ENCODE measurements at places on chromosomes 16 and 17.

GRCh38 chr17:4970273-4970672, 2.7 kb upstream of the SPAG7 start:
- DNase-seq, result no peak

GRCh38 chr17:54426296-54426886, 474.3 kb upstream of the TOM1L1 start:
- no peak for DNase-seq

GRCh38 chr16:27826893-27827289, 236.6 kb downstream of the GSG1L start:
- DNase-seq, result no peak

DNA sequence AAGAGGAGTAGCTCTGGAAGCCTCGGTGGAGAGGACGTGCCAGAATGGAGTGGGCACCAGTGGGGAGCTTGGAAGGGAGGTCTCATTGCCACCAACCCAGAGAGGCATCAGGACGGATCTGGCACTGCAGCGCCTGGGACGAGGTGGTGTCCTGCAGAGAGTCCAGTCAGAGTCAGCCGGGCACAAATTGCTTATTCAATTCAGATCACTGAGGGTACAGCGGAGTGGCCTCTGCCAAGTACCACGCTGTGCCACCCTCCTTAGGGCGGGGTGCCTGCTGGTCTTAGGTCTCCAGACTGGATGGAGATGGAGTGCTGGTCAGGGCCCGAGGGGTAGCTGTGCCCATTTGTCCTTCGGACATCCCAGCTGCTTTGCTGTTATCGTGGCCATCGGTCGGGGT, 18.9 kb upstream of the SPPL2C start:
- DNase-seq, result no peak

- no peak for DNase-seq
Measured at GRCh38 chr17:5123343-5124124, 7.7 kb downstream of the USP6 start.

DNA sequence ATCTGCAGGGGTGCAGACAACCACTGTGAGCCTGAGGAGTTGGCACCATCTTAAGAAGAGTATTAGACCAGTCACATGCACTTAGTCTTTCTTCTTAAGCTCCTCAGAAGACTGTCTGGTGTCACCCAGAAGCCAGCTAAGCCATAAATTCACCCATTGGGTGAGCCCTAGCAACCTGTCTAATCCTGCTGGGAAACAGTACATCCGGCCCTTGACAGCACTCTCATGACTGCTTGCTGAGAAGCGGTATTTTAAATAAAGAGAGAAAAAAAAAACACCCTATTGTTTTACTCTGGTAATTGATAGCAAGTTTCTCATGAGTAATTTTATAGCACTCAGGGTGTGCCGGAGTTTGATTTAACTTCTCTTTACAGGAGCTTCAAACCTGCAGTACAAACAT, 134.7 kb downstream of the SOX9 start:
- no peak for DNase-seq

DNA sequence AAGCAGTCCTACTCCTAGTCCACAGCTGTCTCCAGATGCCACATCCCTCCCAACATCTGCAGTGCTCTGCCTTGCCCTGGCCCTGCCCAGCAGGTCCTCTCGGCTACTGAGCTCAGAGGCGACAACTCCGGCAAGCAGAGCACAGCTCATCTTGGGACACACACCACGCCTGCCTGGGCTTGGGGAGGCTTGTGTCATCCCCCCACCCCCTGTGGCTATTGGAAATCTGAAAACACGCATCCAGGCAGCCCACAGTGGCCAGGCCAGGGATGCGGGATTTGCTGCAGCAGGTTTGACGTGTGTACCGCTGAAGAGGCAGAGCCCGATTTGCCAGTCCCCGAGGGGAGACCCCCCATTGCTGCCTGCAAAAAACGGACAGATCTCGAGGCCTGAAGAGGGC, 25.4 kb downstream of the MXRA7 start:
- no peak for DNase-seq

GRCh38 chr17:34886831-34887230, 74.4 kb downstream of the CCT6B start:
- no peak for DNase-seq

GRCh38 chr17:70871180-70871818, 702.0 kb downstream of the KCNJ2 start:
- no peak for DNase-seq

- no peak for DNase-seq
Measured at GRCh38 chr17:4236456-4236855, 27.3 kb downstream of the ANKFY1 start.

- DNase-seq, result no peak
Measured at GRCh38 chr16:77043076-77043475, 147.9 kb upstream of the MON1B start.

GRCh38 chr17:48491527-48492273, 39.1 kb downstream of the HOXB1 start:
- no peak for DNase-seq

- no peak for DNase-seq
Measured at GRCh38 chr17:1091900-1092299, 87.9 kb downstream of the ABR start.

DNA sequence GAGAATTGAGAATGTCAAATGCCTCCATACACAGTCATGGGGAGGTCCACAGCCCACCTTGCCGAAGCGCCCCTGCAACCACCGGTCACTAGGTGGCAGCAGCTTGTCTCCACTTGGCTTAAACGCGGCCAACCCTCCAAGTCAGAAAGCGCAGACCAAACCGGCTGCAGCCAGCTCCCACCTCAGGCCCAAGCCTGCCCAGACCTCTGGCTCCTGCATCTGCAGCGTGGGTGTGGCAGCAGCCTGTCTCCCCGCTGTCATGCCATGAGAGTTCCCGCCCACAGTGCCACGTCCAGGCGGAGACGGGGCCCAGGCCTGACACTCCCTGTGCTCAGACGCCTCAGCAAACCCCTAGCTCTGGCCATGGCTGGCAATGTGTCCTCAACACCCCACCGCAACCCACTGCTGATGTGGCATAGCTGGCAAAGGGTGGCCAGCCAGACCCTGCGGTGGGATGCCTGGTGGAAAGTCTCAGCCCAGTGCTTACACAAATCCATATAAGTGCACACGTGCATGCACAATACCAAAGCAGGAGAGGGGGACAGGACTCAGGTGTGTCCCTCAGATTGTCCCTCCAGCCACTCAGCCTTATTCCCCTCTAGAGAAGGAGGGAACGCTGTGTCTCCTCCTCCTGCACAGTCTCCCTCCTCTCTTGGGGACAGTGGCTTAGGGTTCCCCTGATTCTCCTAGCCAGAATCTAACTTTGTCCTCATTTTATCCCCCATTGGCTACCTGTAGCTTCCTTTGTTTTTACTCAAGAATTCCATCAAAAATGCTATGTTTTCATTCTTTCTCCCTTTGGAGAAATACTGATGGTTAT, 10.9 kb downstream of the COPZ2 start:
- DNase-seq, result peak; percentile 68

DNA sequence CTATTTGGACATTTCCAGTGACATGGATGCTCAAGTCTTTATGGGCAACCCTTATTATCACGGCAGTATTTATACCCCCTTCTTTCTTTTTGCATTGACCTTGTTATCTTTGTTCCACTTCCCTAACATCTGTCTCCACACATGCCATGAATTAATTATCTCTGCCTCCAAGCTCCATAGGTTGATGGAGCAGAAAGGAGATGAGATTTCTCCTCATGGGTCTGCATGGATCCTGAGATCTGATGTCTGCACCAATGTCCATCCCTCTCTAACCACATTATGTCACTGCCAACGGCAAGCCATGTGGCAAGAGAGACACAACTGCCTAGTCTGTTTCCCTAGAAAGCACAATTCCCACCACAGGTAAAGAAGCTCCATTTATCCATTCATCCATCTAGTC, 416.8 kb upstream of the ASIC2 start:
- no peak for DNase-seq

- DNase-seq, result no peak
Measured at GRCh38 chr17:12545877-12546513, 119.7 kb upstream of the MYOCD start.

- peak; percentile 39 for DNase-seq
Measured at GRCh38 chr17:2030779-2031163, 818 bp downstream of the DPH1 start.

DNA sequence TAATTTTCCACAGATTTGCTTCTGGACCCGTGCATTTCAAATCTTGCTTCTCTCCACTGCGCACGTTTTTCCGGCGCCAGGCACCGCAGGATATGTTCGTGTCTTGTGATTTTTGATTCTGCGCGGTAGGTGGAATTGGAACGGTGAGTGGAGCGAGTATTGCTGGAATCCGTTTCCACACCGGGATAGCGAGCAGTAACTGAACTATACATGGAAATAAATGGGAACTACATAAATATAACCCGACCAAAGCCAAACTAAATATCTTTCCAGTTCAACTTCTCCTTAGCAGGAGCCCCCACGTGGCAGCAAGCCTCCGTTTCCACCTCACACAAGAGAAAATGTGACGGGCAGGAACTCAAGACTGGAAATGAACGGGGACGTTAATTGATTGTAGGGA, 154.0 kb downstream of the SEC14L1 start:
- DNase-seq, result no peak

DNA sequence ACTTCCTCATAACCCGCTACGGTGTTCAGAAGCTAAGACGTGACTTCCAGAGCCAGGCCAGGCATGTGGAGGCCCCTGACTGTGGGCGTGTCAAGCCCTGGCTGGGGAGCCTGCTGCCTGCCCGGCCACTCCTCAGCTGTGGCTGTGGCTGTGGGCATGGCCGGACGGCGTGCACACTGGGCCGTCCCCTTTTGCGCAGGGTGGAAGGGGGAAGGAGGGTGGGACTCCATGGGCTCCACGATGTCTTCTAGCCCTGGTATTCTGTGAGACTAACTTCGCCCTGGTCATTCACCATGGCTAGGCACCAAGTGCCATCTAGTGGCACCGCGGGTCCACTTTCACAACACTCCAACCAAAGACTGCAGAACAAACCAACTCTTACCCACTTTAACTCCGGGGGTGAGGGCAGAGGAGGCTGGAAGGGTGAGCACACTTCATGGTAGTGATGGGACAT, 67.9 kb downstream of the N4BP1 start:
- no peak for DNase-seq

DNA sequence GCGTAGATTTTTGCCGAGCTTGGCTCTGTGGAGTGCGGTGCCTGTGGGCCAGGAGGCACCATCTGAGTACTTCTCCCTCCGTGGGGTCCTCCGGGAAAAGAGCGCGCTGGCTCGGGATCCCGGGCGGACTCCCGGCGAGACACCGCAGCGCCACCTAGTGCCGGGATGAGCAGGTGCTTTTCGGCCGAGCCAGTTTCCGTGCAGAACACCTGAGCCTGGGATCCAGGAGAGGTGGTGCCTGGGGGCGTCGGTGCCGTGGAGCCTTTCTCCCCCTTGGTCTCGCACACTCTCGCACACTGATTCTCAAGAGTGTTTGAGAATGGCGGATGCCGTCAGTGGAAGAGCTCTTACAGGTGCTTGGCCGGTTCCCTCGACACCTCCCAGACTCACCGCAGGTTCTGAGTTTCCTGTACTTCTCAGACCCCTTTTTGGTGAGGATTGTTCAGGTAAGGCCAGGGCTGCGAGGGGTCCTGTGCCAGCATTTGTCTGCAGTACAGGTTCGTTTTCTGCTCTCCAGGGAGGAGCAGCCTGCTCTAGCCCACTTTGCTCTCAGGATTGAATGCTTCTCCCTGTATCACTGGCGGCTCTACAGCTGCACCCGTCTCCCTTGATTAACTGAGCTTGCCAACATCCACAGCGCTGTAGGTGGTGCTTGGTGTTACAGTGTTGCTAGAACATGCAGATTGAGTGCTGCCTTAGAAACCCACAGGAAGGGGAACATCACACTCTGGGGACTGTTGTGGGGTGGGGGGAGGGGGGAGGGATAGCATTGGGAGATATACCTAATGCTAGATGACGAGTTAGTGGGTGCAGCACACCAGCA, 23.3 kb downstream of the TBCD start:
- DNase-seq, result peak; percentile 36

GRCh38 chr16:89383095-89384003, 107.0 kb downstream of the ANKRD11 start:
- DNase-seq, result no peak

GRCh38 chr16:5605404-5605803, 507.8 kb upstream of the EEF2KMT start:
- no peak for DNase-seq

DNA sequence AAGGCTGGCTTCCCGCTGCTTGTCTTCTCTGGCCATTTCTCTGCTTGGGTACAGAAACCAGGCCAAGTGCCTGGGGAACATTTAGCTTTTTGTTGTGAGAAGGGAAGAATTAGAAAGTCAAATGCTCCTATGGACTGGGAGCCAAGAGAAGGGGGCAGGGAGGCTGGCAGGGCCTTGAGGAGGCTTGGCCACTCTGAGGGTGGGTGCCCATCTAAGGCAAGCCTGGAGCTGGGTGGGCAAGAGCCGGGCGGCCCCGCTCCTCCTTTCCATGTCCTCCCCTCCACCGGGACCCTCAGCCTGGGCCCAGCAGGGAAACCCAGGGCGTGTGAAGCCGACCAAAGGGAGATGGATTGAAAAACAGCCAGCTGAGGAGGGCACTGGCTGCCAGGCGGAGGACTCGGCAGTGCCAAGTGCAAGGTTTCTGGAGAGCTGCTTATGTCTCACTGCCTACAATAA, 69.4 kb downstream of the NTN1 start:
- DNase-seq, result no peak

DNA sequence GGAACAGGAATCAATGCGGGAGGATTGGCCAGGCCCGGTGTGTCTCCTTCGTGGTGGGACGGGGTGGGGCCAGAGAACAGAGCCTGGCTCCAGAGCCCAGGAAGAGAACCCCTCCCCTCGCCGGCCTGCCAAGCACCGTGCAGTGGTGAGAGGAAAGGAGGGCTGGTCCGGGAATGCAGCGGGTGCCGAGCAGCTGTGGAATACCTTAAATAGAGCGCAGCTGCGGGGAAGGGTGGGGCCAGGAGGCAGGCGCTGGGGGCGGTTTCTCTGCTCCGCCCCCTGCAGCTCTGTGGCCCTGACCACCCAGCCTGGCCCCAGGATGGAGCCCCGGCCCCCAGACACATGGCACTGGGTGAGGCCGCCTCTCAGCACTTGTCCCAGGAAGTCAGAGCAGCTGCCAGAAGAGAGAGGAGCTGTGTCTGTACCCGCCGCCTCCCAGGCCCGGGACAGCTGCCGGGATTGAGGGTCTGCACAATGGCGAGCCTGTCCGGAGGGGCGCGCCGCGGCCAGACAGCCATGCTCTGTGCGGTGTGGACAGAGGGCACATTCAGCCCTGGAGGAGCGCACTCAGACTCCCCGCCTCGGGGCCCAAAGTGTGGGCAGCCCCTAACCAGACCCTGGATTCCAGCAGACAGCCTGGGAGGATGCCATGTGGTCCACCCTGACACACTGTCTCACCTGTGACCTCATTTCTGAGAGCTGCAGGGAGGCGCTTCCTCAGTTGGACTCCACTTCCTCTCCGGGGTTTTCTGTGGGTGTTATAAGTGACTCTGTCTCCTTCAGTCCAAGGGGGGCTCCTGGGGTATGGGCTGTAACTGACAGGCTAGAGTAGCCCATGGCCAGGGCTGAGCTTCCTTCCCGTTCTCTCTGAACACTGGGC, 268.8 kb downstream of the SEC14L1 start:
- no peak for DNase-seq

DNA sequence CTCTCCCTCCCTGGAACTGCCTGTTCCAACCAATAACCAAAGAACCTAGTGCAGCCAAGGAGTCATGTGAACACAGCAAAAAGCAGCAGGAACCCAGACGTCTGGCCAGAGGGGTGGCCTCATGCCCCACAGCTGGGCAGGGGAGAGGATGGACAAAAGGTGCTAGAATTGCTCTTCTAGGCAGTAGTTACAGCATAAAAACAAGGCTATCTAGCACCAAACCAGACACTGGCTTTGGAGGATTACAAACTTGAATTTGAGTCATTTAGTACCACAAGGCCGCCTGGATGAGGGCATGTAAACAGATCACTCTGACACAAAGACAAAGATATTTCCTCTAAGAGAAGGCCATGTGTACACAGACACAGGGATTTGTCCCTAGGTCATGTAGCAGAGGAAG, 423.3 kb upstream of the MAF start:
- no peak for DNase-seq

- DNase-seq, result peak; percentile 72
Measured at GRCh38 chr17:38508954-38509771, 80.9 kb downstream of the ARHGAP23 start.
